ENCODE measurements at places on chromosomes 1 and 21. TPM values are rescaled to one million over a fixed set of nuclear protein-coding genes. Genes with fewer than 3 reads are reported as not detected.

TEDDM1 gene
- polyA plus RNA-seq = not detected

LRRC39 gene
- 13.9 TPM for polyA plus RNA-seq

C8B gene
- polyA plus RNA-seq = not detected

FAM167B gene
- polyA plus RNA-seq = 17.3 TPM

CHD5 gene
- polyA plus RNA-seq = 0.01 TPM

FCGR3A gene
- polyA plus RNA-seq = 5.6 TPM

TDRKH gene
- polyA plus RNA-seq = 4.9 TPM

CXADR gene
- 6.4 TPM for polyA plus RNA-seq

FCAMR gene
- not detected for polyA plus RNA-seq

All from heart right ventricle (tissue), 16 donors.